ENCODE measurements at places on chromosomes 3 and 15.

DNA sequence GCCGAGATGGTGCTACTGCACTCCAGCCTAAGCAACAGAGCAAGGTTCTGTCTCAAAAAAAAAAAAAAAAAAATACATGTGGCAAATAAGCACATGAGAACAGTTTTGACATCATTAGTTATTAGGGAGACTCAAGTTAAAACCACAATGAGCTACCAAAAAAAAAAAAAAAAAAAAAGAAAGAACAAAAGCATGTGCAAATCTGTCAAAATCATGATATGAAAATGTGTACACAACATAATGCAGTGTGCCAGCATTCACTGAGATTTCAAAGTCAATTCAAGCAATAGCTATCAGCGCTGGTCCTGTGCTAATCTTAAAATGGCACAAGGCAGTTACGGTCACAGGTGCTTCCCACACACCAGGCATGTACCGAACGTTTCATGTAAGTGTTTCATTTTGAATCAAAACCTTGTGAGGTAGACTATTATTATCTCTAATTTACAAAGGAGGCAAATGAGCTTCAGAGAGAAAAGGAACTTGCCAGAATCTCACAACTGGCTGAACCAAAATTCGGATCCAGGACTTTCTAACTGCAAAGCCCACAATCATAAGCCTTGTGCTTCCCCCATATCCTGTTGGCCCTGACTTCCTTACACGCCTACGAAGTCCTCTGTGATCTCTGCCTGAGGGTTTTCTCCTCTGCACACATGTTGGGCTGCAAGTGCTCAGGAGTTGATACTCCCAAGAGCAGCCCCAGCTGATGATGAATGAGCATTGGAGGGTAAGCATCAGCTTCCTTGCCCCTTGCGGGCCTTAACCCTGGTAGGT is 200.1 kb upstream of the PROK2 start:
- DNase-seq, result no peak

DNA sequence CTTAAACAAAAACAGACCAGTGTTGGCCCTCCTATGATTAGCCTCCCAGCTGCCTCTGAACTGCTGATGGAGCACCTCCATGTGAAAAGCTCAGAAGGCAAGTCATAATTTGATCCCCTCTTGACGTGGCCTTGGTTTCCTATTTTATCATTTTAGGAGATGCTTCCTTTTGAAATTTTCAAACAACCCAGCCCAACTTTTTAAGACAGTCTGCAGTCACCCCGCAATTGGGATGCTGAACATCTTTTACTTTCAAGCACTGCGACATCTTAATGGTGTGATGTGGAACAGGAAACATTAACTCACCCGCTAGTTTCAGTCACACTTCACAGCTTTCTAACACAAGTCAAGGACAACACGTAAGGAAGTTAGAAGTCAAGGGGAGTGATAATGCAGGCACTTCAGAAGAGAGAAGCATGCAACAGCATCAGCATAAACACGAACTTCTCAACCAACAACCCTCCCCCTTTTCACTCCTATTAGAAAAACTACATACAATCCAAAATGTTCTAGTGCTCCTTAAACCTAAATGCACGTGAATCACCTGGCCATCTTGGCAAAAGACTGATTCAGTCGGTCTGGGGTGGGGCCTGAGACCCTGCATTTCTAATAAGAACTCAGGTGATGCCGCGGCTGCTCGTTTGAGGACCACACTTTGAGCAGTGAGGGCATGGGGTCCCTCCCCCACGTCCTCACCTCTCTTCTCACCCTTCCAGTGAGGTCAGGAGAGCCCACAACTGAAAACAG is 161.5 kb downstream of the FOXP1 start:
- no peak for DNase-seq

GRCh38 chr3:31405515-31405914 is 127.2 kb upstream of the STT3B start:
- no peak for DNase-seq

DNA sequence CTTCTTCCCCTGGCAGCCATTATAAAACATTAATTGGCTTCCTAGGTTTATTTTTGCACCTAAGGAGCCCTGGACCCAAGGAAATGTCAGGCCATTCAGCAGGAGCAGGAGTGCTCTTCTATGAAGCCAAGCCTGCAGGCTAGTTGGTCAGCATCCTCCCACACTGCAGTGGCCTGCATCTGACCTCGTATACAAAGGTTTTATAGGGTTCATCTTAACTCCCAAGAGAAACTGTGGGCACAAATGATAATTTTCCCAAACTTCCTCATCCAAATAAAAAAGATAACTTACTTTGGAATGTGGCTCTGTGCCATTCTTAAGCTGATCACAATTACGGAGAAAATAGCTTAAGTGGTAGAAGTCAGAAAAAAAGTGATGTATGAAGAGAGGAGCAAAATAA is 19.4 kb downstream of the PLSCR1 start:
- DNase-seq, result no peak

DNA sequence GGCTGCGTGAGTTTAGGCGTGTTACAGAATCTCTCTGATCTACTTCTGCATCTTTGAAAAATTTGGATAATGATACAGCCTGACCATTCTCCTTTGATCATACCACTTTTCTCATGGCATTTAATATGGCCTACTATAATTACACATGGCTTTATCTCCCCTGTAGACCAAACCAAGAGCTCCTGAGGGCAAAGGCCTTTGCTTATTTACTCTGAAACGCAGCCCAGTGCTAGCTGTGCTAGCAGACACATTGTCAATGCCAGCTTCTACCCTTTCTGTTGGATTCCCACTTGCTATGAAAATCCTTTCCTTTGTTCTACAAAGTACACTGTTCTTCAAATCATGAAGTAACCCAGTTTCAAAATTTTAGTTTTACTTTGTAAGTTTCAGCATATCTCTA is 16.5 kb upstream of the VGLL4 start:
- no peak for DNase-seq

- DNase-seq, result peak; percentile 23
These were observed 8.5 kb upstream of the ILDR1 start for GRCh38 chr3:122030381-122031122.

- no peak for DNase-seq
These were observed 22.6 kb downstream of the PBRM1 start for GRCh38 chr3:52663098-52663497.

DNA sequence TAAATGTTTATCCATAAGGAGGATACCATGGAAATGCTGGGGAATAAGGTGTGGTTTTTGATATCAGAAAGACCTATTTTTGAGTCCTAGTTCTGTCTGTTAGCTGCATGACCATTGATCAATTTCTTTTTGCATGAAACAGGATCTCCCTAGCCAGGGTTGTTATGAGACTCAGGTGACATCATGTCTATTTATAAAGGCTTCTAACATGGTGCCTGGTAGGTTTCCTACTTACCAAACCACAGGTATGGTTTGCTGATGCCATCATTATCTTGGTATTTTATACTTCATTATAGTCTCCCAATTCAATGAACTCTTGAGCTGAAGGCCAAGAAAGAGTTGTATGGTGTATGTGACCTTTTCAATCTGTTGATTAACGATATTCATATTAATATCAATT is 144.0 kb downstream of the CLSTN2 start:
- no peak for DNase-seq

Measured in Daoy (cell line).